ENCODE measurements at places on chromosomes 12 and 14.
A peak's percentile ranks its signal among the peaks of the same experiment; 100 is the strongest.

GRCh38 chr12:69415471-69416275 lies 54.5 kb upstream of the FRS2 start:
- DNase-seq: no peak

- DNase-seq: no peak
These were observed 77.3 kb downstream of the DRAM1 start for GRCh38 chr12:101954676-101955075.

- DNase-seq: no peak
These were observed 11.5 kb upstream of the WNK1 start for GRCh38 chr12:740921-741320.

- no peak for DNase-seq
These were observed 120.2 kb downstream of the SLC16A7 start for GRCh38 chr12:59716043-59716442.

- no peak for DNase-seq
These were observed 24.2 kb downstream of the NINJ2 start for GRCh38 chr12:638953-639557.

GRCh38 chr12:6638305-6638704 lies 2.5 kb upstream of the LPAR5 start:
- no peak for DNase-seq

DNA sequence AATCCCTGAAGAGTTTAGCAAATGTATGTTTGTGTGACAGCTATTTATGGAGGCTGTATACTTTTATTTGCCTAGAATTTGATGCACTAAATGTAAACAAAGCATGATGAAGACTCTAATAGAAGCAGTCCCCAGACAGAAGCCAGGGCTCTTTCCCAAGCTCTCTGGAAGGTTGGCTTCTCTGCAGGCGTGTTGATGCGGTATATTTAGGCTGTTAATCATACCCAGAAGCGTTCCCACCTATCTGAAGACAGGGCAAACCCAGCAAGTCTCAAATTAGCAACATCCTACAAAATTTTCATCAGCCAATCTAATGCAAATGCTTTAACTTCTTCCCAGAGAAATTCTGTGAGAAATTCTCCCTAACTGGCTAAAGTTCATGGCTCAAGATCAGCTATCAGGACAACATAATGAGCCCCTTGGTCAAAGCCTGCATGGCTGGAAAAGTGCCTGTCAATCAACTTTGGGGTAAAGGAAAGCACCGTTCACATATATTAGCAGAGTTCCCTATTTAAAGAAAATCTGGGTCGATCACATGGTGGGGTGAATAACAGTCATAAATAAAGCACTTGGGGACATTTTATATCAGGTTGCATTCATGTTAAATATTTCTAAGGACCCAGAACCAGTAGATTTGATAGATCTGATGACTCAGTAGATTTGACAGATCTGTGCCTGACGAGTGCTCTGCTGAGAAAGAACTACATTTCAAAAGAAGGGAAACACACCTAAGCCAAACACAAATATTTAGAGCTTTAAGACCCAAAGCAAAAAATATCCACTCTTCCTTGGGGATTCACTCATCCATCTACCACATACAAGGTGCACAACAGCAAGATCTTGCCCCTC lies 46.6 kb downstream of the KSR2 start:
- no peak for DNase-seq

- no peak for DNase-seq
These were observed 143.3 kb upstream of the AVPR1A start for GRCh38 chr12:63294327-63294632.

DNA sequence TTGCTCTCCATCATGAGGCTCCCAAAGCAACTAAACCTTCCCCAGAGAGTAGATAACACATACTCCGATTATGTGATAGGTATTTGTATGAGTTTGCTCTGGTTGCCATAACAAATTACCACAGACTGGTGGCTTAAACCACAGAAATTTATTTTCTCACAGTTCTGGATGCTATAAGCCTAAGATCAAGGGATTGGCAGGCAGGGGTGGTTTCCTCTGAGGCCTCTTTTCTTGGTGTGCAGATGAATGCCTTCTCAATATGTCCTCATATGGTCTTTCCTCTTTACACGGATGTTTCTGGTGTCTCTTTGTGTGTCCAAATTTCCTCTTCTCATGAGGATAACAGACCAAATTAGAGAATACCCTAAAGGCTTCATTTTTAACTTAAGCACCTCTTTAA lies 285.8 kb upstream of the GRIP1 start:
- DNase-seq: no peak

- no peak for DNase-seq
These were observed 479.8 kb upstream of the FLRT2 start for GRCh38 chr14:85050180-85050579.

DNA sequence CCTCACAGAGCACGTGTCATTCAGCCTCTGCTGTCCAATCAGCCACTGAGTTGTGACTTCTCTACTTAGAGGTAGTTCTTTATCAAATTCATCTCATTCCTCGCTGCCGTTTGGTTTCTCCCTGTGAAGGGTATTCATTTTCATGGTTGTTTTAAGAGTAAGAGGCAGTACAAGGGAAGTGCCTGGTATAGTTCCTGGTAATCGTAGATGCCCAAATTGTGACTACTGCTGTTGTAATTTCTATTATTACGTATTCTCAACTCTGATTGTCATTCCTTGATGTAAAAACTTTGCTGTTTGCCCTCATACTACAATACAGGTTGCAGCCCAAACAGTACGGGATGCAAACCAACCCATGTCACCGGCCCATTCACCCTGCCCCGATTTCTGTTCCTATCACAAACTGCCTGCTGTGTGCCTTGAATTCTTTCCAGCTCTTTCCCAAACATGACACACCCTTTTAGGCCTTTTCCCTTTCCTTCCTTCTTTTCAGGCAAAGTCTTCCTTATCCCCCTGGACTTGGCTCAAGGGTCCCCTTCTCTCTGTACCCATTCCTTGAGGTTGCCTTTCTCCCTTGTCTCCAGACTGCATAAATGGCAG lies 93.0 kb downstream of the SLC25A47 start:
- no peak for DNase-seq

GRCh38 chr14:44529026-44529425 lies 21.9 kb upstream of the FSCB start:
- DNase-seq: peak; percentile 81

- DNase-seq: no peak
These were observed 1.1 kb downstream of the HPD start for GRCh38 chr12:121857322-121858246.

DNA sequence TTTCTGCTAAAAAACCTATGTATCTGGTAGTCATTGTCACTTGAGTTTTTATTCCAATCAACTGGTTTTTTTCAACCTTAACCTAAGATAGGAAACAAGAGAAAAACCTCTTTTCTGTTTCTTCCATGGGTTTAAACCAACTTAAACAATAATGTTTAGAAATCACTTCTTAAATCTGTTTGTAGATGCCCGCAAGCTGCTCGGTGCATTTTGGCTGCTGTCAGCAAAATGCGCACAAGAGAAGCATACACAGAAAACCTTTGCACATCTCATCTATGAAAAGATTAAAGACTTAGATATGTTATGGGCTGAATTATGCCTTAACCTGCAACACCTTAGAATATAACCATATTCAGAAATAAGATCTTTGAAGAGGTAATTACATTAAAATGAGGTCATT lies 299.8 kb downstream of the ITPR2 start:
- no peak for DNase-seq

GRCh38 chr12:28958553-28959195 lies 190.4 kb upstream of the FAR2 start:
- no peak for DNase-seq

DNA sequence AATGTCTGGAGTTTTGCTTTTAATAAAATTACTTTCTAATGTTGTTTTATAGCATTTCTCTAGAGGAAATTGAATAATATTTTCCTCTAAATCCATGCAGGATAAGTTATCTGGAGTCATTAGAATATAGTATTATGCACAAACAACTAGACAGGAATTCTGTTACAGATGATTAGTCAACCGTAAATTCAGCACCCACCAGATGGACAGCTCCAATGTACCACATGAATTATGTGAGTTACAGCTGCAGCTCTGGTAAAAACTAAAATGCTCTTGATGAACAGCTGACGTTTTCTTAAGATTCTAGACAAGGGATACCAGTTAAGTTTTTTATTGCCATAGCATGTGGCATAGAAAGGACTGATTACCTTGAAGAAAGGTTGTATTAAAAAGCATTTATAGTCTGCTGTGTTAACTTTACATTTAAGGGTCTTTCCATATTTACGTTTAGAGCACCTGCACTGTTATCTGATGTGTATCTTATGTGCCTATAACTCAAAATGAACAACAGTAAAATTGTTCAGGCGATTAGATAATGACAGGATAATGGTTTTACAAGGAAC lies 321.4 kb upstream of the LRFN5 start:
- peak; percentile 7 for DNase-seq

- DNase-seq: no peak
These were observed 55.1 kb downstream of the MED13L start for GRCh38 chr12:116222358-116222757.

GRCh38 chr12:57139796-57140649 lies 7.4 kb downstream of the LRP1-AS start:
- DNase-seq: no peak

GRCh38 chr12:71639341-71639760 lies 24.3 kb downstream of the ZFC3H1 start:
- no peak for DNase-seq

- no peak for DNase-seq
These were observed 41.4 kb upstream of the INSM2 start for GRCh38 chr14:35492569-35493014.

- no peak for DNase-seq
These were observed 16.3 kb upstream of the RNF34 start for GRCh38 chr12:121383601-121384021.

- DNase-seq: no peak
These were observed 120.4 kb upstream of the TMCC3 start for GRCh38 chr12:94770791-94771190.

- DNase-seq: peak; percentile 42
These were observed 45.7 kb upstream of the ITPR2 start for GRCh38 chr12:26878661-26879119.

GRCh38 chr12:5375547-5376295 lies 56.2 kb upstream of the NTF3 start:
- DNase-seq: no peak

DNA sequence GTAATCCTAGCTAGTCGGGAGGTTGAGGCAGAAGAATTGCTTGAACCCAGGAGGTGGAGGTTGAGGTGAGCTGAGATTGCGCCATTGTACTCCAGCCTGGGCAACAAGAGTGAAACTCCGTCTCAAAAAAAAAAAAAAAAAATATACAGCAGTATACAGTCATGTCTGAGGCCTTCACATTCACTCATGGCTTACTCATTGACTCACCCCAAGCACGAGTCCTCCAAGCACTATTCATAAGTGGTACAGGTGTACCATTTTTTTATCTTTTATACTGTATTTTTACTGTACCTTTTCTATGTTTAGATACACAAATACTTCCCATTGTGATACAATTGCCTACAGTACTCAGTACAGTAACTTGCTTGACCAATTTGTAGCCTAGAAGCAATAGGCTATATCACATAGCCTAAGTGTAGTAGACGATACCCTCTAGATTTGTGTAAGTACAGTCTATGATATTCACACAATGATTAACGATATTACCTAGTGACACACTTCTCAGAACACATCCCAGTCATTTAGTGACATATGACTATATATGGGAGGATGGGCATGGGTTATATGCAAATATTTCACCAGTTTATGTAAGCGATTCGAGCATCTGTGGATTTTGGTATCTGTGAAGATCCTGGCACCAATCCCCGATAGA lies 12.2 kb downstream of the LLPH start:
- DNase-seq: no peak

GRCh38 chr14:66137081-66137480 lies 349.1 kb upstream of the CCDC196 start:
- no peak for DNase-seq

- no peak for DNase-seq
These were observed 30.6 kb downstream of the NAA30 start for GRCh38 chr14:57420986-57421385.

- no peak for DNase-seq
These were observed 433.3 kb downstream of the PRKD1 start for GRCh38 chr14:29494312-29494711.

DNA sequence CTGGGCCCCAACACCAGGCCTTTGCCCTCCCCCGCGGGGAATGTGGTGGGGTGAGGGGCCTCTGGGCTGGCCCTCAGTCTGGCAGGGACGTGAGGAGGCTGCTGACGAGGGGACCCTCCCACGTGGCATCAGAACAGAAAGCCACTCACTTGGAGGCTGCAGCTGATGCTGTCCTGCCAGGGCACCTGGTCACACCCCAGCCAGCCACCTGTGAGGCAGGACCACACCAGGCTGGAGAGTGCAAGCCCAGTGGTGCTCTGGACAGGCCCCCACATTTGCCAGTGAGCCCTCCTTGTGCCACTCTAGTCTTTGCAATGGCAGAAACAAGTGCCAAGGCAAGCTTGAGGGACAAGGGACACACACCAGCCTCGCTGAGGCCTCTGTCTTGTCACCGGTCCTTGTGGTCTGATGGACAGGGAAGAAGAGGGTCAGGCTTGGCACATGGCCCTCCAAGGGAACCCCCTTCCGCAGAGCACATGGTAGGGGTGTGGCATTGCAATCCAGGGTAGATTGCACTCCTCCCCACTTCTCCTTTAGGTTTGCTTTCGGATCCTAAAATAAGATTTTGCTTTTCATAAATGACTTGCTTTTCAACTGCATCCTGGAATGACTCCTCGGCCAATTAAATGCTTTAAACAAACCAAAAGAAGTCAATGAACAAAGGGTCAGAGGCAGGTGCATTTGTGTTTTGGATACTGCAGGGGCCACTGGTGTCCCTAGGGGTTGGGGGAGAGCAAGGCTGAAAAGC lies 53.7 kb downstream of the CCDC88C start:
- no peak for DNase-seq

GRCh38 chr12:113422886-113423669 lies 898 bp downstream of the SDSL start:
- DNase-seq: no peak

DNA sequence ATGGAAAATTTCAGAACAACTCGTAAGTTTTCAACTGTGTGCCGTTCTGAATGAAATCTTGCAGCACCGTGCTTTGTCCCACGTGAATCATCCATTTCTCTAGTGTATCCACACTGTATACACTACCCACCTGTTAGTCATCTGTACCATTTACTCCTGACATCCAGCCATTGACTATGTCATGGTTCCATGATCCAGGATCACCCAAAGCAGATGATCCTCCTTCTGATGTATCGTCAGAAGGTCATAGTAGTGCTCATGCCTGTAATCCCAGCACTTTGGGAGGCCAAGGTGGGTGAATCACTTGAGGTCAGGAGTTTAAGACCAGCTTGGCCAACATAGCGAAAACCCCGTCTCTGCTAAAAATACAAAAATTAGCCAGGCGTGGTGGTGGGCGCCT lies 122.9 kb downstream of the PPHLN1 start:
- DNase-seq: no peak

DNA sequence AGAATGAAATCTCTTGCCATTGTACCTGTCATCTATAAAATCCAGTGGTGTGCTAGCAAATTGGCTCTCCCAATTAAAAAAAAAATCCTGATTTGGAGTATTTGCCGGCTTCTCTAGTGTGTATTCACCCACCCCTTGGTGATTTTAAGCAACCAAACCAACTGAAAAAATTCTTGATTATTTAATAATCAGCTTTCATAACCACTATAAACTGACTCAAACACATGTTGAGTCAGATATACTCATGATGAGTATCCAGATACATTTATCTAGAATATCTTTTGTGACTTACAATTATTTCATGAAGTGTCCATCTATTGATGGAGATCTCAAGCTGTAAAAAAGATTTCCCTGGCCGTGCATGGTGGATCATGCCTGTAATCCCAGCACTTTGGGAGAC lies 205.4 kb downstream of the RASSF9 start:
- DNase-seq: no peak

GRCh38 chr12:75439930-75440329 lies 40.6 kb upstream of the GLIPR1 start:
- no peak for DNase-seq

- no peak for DNase-seq
These were observed 97.1 kb downstream of the DAD1 start for GRCh38 chr14:22491683-22492621.

Measured in NCI-H2107 (cell line).